ENCODE measurements at places on chromosomes 11 and 22. TPM values are rescaled to one million over a fixed set of nuclear protein-coding genes. Genes with fewer than 3 reads are reported as not detected.

Gene FGF4
- not detected for total RNA-seq

Gene NOX4
- total RNA-seq, result 0.23 TPM

Gene CABP4
- not detected for total RNA-seq

Gene OR10A2
- not detected for total RNA-seq

Gene MIAT
- total RNA-seq, result 0.94 TPM

Gene TRABD
- total RNA-seq, result 25.0 TPM

Gene FGF19
- not detected for total RNA-seq

Gene MUC6
- not detected for total RNA-seq

Gene ENDOD1
- total RNA-seq, result 26.4 TPM

Gene OR6Q1
- total RNA-seq, result not detected

Gene OR10A6
- not detected for total RNA-seq

Gene TRIM49
- not detected for total RNA-seq

Measured in smooth muscle cell of the coronary artery (primary cell).